ENCODE measurements at places on chromosomes 16 and 17.

- no peak for DNase-seq
Measured at GRCh38 chr16:86927699-86928098, 349.4 kb downstream of the FOXL1 start.

DNA sequence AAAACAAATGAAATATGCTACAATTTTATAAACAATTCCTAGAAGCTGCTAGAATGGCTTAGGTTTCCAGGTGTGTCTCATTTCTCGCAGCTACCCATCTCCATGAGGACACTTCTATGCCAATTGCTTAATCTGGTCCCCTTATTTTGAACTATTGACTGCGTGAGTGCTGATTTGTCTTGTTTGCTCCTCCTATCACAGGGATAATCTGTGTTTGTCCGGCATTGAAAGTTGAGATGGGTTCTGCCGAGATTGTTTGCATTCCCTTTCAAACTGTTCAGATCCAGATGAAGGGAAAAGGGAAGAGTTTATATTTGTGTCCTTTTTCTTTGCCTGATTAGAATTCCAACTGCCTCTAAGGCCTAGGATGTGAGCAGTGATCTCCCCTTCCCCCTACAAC lies 21.7 kb upstream of the COX10 start:
- DNase-seq, result no peak

DNA sequence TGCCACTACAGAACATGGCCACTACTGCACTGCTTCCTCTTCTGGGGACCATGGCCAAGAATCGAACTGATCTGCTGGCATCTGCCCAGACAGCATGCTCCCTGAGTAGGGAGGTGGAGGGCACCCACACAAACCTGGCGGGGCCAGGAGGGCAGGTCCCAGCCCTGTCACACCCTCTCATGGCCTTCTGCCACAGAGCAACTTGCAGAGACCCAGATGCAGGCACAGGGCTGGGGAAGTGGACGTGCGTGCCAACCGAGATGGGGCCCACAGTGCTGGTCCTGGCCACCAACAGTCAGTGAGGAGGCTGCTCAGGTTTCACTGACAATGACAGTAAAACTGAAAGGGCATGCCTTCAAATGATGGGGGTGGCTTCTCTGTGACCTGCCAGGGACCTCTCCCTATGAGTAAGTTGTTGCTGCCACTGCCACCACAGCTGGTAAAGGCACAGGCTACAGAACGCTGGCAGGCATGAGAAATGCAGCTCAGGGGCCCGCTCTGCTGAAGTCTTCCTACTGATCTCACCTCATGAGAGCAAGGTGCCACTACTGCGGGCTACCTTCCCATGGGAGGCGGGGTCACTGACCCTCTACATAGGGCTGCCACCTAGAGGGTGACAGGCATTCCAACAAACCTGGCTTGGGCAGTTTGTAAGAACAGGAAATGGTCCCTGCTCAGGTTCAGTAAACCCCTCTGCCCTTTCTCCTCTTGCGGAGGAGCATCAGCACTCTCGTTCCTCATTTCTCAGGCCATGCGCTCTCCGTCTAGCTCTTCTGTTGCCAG lies 15.5 kb downstream of the HIC1 start:
- DNase-seq, result no peak

GRCh38 chr16:27428026-27428785 lies 26.2 kb downstream of the IL21R start:
- no peak for DNase-seq

DNA sequence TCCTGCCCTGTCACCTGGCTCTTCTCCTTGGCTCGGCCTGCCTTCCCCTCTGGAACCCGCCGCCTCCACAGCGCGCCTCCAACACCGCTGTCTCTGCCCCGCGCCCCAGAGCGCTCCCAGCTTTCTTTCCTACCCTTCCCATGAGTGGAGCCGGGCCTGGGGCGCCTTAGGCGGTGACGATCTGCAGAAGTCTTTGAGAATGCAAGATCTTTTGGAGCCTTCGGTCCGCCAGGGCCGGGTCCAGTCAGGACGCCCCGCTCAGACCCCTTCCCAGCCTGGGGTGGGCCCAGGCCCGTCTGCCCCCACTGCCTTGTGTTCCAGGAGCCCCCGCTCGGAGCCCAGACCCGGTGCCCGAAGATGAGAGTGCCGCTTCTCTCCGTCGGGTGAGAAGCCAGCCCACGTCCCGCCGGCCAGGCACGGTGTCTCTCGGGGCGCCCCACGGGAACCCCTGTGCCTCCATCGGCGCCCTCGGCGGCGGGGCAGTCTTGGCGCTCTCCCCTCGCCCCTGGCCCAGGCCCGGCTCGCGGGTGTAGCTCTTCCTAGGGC lies 40.0 kb downstream of the MRM1 start:
- DNase-seq, result no peak

GRCh38 chr16:88781140-88782077 lies 3.6 kb downstream of the PIEZO1 start:
- no peak for DNase-seq

DNA sequence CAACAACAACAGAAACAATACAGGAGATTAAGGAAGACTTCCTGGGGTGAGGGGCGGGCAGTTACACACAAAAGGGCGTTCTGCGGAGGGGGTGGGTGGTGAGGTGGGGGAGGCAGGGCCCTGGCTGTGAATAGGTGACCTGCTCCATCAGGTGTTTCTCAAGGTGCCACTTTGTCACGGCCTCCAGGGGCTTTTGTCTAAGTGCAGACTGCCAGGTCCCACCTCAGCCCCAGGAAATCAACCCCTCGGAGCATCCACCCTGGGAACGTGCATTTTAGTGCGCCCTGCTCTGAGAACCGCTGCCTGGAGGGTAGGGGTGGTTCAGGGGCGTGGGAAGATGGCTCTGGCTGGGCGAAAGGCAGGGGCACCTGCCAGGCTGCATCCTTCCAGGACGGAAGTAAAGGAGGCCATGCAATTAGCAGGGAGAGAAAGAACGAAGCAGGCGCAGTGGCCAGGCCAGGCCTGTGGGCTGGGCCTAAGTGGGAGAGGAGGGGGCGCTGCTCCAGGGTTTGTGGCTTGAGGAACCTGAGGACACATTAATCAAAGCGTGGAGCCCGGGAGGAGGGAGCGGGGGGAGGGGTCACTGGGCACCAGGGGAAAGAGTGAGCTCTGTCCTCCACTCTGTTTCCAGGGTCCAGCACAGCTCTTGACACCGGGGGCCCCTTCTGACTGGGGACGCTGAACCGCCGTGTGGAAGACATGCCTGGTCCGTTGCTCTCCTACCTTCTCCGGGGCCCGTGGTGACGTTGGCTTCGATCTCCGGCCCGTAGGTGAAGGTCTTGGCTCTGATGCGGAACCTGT lies 49.4 kb upstream of the CDC42EP4 start:
- no peak for DNase-seq

- no peak for DNase-seq
Measured at GRCh38 chr17:1629504-1630310, 1.1 kb upstream of the SLC43A2 start.

GRCh38 chr16:26214581-26215174 lies 522.9 kb downstream of the HS3ST4 start:
- no peak for DNase-seq

DNA sequence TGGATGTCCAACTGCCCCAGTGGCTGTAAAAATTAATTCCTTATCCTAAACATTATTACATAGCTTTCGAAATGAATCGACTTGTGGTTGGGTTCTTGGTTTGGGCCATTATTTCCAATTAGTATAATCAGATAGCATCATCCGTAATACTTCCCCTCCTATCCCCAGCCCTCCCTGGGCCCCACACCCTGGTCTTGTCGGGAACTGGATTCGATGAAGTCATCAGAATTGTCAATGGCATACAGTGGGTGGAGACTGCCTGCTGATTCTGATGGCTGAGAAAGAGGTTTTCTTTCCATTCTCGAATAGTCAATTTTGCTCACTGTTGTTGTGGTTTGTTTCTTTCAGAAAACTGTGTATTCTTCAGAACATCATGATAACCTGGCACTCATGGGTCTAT lies 395.1 kb downstream of the SEC14L1 start:
- no peak for DNase-seq

- DNase-seq, result no peak
Measured at GRCh38 chr16:31710880-31711279, 162.7 kb upstream of the ZNF267 start.

Data from HFFc6 (cell line).